ENCODE measurements at places on chromosomes 4 and X. TPM values are rescaled to one million over a fixed set of nuclear protein-coding genes. Genes with fewer than 3 reads are reported as not detected.

DNA sequence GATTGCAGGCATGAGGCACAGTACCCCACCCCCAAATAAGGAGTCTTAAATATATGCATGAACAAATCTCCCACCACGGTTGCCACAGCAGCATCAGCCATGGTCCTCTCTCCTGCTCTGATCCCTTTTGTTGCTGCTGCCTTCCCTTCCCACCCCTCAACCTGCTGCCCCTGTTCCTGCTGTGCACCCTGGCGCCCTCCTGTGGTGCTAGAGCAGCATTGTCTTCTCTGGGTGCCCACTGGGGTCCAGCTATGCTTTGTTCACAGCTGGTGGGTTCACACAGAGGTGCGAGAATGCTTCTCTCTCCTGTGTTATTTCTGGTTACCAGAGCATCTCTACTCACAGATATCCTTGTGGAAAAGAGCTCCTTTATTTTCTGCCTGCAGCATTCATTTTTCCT lies 116.2 kb downstream of the GATB start:
- H3K27me3 ChIP-seq: no peaks in the 10 kb centered on the region
- H3K4me1 ChIP-seq: no peaks in the 10 kb centered on the region
- no peak overlapping the region for H3K4me3 ChIP-seq
- DNase-seq: no peak

- peak overlapping the region; percentile 86 for H3K4me3 ChIP-seq
- H3K27ac ChIP-seq: peak overlapping the region; percentile 34
- H3K36me3 ChIP-seq: no peaks in the 10 kb centered on the region
- H3K27me3 ChIP-seq: peaks cover 28% of the 10 kb centered on the region
These were observed 586 bp upstream of the NSG1 start for GRCh38 chr4:4386296-4386735.

GRCh38 chr4:161356351-161356750 lies 807.4 kb downstream of the FSTL5 start:
- H3K36me3 ChIP-seq: no peaks in the 10 kb centered on the region
- DNase-seq: no peak
- no peak overlapping the region for H3K27ac ChIP-seq
- no peaks in the 10 kb centered on the region for H3K4me1 ChIP-seq
- H3K27me3 ChIP-seq: no peaks in the 10 kb centered on the region
- no peak overlapping the region for H3K4me3 ChIP-seq

The MAGEA4 gene
- not detected for total RNA-seq

DNA sequence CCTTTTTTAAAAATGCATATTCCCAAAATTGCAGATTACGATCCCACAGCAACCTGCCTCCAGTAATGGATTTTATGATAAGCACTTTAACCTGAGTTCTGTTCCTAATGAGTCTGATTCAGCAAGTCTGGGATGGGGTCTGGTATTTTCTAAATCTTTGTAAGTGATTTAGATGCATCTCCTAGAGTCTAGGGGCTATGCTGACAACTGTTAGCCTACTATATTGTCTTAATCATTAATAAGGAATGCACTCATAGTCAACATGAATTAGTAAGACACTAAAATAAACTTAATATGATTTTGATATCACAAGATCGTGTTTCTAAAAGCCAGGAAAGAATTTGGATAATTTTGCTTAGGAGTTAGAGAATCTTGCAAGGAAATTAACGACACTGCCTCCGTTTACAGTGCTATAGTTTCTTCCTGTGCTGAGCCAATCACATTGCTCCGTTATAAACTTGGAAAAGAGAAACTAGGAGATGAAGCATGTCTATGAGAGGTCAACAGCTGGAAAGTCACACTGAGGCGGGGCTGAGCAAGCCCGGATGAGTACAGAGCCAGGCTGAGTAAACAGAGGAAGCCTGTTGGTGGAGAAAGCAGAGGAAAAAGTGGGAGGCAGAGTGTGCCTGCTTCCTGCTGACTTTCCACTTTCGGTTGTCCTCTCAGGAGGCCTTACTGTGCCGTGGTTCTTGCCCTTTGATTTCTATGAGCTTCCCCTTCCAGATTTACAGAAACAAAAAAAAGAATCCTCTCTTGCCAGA lies 5.4 kb downstream of the SCARB2 start:
- no peaks in the 10 kb centered on the region for H3K27me3 ChIP-seq
- no peaks in the 10 kb centered on the region for H3K36me3 ChIP-seq
- H3K4me3 ChIP-seq: no peak overlapping the region
- DNase-seq: no peak
- no peak overlapping the region for H3K27ac ChIP-seq
- peaks cover 21% of the 10 kb centered on the region for H3K4me1 ChIP-seq

DNA sequence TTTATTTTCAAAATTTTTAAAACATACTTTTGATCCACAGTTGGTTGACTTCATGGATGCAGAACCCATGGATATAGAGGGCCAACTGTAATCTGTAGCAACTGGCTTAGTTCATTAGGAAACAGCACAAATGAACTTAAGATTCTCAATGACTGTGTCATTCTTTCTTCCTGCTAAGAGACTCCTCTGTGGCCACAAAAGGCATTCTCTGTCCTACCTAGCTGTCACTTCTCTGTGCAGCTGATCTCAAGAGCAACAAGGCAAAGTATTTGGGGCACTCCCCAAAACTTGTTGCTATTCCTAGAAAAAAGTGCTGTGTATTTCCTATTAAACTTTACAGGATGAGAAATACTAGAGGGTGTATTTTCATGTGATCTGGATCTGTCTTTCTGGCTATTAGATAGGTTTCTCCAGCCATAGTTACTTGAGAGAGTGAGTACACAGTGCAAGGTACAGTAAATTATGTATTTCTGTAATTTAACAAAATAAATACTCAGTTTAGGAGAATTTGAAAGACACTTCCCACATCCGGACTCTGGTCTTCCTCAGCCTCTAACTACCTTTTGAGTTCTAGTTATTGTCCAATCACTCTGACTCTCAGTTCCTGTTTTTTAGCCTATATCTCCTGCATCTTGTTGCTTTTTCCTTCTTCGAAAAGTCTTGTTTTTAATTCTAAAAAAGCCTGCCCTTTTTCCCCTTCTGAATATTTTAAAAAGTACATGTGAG lies 21.8 kb downstream of the TLR2 start:
- H3K27ac ChIP-seq: peak overlapping the region; percentile 74
- peaks cover 10% of the 10 kb centered on the region for H3K27me3 ChIP-seq
- H3K36me3 ChIP-seq: peaks cover 2% of the 10 kb centered on the region
- peaks cover 11% of the 10 kb centered on the region for H3K4me1 ChIP-seq
- H3K4me3 ChIP-seq: peak overlapping the region; percentile 39

The F8 gene
- total RNA-seq: 6.8 TPM

GRCh38 chr4:154503598-154503997 lies 12.0 kb upstream of the DCHS2 start:
- DNase-seq: no peak
- no peaks in the 10 kb centered on the region for H3K36me3 ChIP-seq
- H3K4me1 ChIP-seq: no peaks in the 10 kb centered on the region
- H3K4me3 ChIP-seq: no peak overlapping the region
- peaks cover 32% of the 10 kb centered on the region for H3K27me3 ChIP-seq

The NKAP gene
- total RNA-seq: 10.3 TPM

DNA sequence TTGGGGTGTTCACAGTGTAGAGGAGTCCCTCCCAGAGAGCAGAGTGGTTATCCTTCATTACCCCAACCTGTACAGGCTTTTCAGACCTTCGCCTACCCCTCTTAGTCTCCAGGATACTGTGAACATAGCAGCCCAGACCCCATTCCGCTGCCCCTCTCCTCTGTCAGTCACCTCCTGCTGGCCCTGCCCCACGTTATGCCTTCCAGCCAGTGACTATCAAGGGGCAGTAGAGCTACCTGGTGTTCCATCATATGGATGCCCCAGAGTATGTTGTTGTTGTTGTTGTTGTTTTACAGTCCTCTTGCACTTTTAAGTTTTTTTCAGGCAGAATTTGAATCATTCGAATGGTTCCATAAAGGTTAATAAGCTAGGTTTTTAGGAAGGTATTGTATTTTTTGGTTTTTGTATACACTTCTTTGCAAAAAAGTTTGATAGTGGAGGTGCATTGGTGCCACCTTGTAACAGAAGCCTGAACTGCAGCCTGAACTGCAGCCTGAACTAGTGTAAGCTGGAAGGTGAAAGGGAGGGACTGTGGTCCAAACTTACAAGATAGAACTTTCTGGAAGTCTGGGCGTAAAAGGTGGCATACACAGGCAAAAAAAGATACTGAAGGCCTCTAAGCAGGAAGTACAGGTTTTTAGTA lies 101.4 kb upstream of the RAB40AL start:
- no peaks in the 10 kb centered on the region for H3K36me3 ChIP-seq
- no peaks in the 10 kb centered on the region for H3K27me3 ChIP-seq
- DNase-seq: no peak
- peaks cover 6% of the 10 kb centered on the region for H3K4me1 ChIP-seq

GRCh38 chr4:115834441-115834840 lies 721.0 kb upstream of the NDST4 start:
- H3K27ac ChIP-seq: no peak overlapping the region
- no peaks in the 10 kb centered on the region for H3K4me1 ChIP-seq
- no peak for DNase-seq
- H3K27me3 ChIP-seq: no peaks in the 10 kb centered on the region

The SYN1 gene
- 0.37 TPM for total RNA-seq

The SLC10A4 gene
- 0.17 TPM for total RNA-seq

All from activated naive CD8-positive, alpha-beta T cell treated with anti-CD3 and anti-CD28 coated beads, Interleukin-2, amount 10 ng/mL, durations not matched to agents 7 days and 5 days (primary cell).